ENCODE measurements at places on chromosomes 5 and 9. TPM values are rescaled to one million over a fixed set of nuclear protein-coding genes. Genes with fewer than 3 reads are reported as not detected.

- DNase-seq = no peak
These were observed 692.4 kb upstream of the DMAC1 start for GRCh38 chr9:8492024-8492423.

GRCh38 chr5:173707392-173707791 is 90.9 kb upstream of the BOD1 start:
- DNase-seq = no peak

CCDC192 gene
- 1.4 TPM for polyA plus RNA-seq

- no peak for DNase-seq
These were observed 11.3 kb downstream of the PROP1 start for GRCh38 chr5:177984584-177985206.

ARAP3 gene
- 22.7 TPM for polyA plus RNA-seq

GRCh38 chr9:25453875-25454274 is 224.4 kb downstream of the TUSC1 start:
- no peak for DNase-seq

- DNase-seq = no peak
These were observed 218.2 kb upstream of the NUDT12 start for GRCh38 chr5:103780794-103781193.

IFNB1 gene
- polyA plus RNA-seq = not detected

DNA sequence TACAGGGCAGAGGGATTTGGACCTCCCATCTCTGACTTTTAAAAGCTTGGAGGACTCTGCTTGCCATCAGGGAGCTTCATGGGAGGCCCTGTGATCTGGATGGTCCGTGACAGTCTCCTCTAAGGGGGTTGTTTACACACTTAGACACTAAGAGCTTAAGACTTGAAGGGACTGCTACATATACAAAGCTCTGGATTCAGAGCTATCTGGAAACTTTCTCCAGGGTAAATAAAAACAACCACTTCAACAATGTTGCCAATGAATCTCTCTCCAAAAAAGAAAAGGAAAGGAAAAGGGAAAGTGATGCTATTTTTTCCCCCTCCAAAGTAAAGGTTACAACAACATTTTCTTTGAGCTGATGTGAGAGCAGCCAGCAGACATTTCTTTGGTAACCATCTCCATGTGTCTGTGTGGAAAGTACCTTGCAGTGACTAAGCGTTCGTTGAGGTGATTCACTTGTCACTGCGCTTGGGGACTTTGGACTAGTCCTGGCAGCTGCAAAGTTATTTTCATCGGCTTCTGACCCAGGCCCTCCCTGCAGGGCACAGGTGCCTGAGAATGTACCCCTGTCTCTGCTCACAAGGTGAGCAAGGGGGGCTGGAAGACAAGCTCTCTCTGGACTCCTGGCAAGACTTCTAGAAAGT is 262.1 kb upstream of the KLF4 start:
- DNase-seq = no peak

SHISAL2B gene
- not detected for polyA plus RNA-seq

DNA sequence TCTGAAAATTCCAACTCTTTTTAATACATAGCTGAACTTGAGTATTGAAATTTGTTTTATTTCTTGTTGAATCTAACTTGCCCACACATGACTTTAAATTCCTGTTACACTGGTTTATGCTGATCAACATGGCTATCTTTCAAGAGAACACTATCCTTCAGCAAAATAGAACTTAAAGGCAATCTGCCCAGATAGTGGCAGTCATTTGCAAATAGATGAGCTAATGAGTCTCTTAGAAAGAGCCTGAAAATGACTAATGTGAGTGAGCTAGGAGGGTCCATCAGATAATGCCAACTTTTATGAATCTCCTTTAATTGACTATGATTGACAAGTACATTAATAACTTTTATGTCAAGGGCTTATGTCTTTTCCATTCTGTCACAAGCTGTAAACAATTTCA is 1360.8 kb upstream of the C9orf72 start:
- DNase-seq = no peak

ROR2 gene
- polyA plus RNA-seq = 16.5 TPM

DNA sequence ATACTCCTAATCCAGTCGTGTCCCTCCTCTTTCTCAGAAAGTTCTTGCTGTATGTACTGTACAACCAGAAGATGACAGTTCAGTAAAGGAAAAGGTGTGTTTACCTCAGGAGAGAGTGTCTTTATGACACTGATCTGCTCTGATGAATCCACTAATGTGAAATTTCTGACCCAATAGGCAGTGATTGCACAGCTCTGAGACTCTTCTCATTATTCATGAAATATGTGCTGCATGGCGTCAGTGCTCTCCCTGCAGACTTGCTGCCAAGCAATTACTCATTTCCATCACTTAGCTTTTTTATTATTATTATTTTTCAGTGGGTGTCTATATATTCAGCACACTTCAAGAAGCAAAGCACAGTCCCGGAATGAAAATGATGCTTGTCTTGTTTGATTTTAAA is 389.0 kb downstream of the RASEF start:
- no peak for DNase-seq

DMRT3 gene
- polyA plus RNA-seq = 1.6 TPM

DNA sequence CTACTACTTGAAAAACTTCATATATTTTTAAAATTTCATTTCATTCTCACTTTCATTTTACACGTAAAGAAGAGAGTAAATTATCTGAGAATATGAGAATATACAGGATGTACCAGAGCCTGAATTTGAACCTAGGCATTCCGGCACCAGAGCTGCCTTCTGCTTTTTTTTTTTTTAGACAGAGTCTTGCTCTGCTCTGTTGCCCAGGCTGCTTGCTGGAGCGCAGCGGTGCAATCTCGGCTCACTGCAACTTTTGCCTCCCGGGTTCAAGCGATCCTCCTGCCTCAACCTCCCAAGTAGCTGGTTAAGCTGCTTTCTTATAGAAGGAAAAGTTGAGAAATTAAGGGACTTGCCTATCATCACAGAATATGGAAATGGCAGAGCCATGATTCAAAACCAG is 540.1 kb downstream of the EBF1 start:
- DNase-seq = no peak

DNA sequence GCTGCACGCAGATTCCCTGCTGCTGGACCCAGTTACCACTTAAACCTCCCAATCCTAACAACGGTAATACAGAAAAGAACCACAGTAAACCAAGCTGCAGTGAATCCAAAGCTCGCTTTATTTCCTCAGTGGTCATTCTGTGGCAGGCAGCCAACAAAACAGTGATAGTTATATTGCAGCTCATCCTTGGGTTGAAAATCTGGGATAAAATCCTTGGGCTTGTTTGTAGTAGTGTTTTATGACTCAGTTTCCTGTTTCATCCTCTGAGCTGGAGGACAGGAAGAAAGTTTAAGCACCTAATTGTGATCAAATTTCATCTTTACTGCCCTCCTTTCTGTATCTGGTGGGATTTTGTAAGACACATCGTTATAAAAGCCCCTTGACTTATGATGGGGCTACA is 31.4 kb downstream of the HMGCR start:
- no peak for DNase-seq

GRCh38 chr9:129435988-129436717 is 184.7 kb downstream of the C9orf50 start:
- no peak for DNase-seq

FBP2 gene
- polyA plus RNA-seq = not detected

- no peak for DNase-seq
These were observed 12.7 kb downstream of the NIPBL start for GRCh38 chr5:36889264-36889663.

- DNase-seq = no peak
These were observed 302.4 kb downstream of the NR3C1 start for GRCh38 chr5:143101121-143101520.

GRCh38 chr5:37111426-37112382 is 137.5 kb downstream of the CPLANE1 start:
- DNase-seq = no peak

Data from left renal cortex interstitium (tissue), 4 donors.